ENCODE measurements at places on chromosomes 1 and 21.

- no peak for DNase-seq
These were observed 83.0 kb downstream of the RYR2 start for GRCh38 chr1:237124856-237125462.

- DNase-seq, result no peak
These were observed 19.6 kb downstream of the TMCC2 start for GRCh38 chr1:205247130-205247921.

GRCh38 chr1:79235301-79236002, 228.9 kb upstream of the ADGRL4 start:
- no peak for DNase-seq

- no peak for DNase-seq
These were observed 165.9 kb downstream of the PCBP3 start for GRCh38 chr21:45809421-45809820.

DNA sequence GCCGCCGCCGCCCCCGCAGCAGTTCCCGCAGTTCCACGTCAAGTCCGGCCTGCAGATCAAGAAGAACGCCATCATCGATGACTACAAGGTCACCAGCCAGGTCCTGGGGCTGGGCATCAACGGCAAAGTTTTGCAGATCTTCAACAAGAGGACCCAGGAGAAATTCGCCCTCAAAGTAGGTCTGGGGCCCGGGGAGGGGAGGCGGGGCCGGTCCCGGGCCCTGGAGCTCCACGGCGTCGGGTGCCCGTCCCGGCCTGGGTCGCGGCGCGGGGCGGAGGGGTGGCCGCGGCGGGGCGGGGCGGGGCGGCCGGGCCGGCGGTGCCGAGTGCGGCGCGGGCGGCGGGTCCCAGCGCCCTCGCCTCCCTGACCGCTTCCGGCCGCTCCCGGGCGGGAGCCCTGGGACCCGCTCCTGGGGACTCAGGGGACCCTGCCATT, 646 bp downstream of the MAPKAPK2 start:
- DNase-seq, result no peak

DNA sequence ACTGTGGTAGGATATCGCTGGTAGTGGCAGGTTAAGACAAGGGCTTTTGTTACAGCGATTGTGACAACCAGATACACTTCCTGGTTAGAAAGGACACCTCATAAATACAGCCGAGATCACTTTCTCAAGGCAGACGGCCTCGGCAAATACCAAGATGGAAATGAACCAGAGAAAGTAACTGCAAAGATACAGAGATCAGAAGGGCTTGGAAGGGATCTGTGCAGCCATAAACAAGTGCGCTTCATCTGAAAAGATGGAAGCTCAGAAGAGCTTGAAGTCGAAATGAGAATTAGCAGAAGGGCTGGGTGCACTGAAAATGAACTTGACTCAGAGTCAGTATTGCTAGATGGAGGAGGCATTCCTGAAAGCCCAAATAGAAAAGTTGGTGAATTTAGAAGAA, 7.1 kb downstream of the DHRS3 start:
- DNase-seq, result no peak

- DNase-seq, result peak; percentile 10
These were observed 18.5 kb downstream of the CAMK1G start for GRCh38 chr1:209601809-209602657.

DNA sequence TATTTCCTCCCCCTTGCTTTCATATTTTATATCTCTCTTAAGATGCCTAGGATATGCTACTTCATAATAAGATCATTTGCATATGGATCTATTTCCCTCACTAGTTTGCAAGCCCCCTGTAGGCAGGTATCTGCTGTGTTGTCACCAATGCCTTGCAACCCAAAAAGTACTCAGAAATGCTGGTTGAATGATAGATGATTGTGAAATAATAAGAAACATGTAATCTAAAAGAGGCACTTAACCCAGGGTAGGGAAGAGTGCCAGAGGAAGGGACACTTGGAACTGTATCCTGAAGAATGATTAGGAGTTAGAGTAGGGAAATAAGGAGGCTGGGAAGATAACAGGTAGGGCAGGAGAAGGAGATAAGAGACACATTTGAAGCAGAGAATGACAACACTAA, 12.3 kb downstream of the ATPAF1 start:
- no peak for DNase-seq

GRCh38 chr1:38291906-38292521, 245.4 kb upstream of the POU3F1 start:
- no peak for DNase-seq

DNA sequence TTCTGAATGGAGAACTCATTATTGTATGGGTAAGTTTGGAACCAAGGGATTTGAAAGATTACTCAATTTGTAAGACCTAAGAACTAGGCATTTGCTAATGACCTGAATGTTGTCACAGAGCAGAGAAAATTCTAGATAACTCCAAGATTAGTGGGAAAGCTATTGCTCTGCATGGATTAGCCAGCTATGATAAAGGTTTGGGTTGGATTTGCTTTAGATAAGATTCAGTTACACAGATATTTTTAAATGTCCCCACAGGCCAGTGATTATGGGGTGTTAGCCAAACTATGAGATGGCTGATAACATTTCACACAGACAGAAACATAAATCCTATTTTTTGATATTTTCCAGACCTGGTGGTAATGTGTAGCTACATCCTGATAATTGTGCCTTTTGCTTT, 88.2 kb downstream of the NTPCR start:
- DNase-seq, result no peak

DNA sequence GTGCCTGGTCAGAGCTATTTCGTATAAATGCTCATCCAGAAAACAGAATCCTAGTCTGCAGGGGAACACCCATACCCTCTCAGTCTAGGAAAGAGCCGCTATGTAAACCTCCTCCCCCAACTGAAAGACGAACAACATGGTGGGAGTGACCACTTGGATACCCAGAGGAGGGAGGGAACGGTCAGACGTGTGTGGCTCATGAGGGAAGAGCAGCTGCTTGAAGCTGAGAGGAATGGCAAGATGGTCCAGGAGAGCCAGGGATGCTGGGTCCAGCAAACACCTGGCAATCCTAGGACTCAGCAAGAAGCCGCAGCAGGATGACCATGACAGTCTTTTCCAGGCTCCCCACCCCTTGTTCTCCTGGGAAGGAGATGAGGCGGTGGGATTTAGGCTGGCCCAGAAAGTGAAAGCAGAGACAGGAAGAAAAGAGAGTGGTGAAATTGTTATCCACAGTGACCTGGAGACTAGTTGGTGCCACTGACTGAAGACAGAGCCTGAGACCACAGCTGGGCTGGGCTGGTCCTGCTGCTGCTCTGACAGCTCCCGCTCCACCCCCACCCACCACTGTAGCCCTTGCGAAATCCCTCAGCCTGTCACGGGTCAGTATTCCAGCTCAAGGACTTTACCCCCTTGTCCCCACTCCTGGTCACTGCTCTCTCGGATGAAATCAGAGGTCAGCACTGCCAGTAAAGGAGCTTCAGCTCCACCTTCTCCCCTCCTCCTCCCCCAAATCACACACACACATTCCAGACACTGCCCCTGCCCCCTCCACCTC, 3.6 kb downstream of the CERS2 start:
- no peak for DNase-seq

- no peak for DNase-seq
These were observed 26.6 kb downstream of the AK4 start for GRCh38 chr1:65174585-65174984.

GRCh38 chr1:15150376-15150775, 3.2 kb upstream of the TMEM51 start:
- DNase-seq, result no peak

DNA sequence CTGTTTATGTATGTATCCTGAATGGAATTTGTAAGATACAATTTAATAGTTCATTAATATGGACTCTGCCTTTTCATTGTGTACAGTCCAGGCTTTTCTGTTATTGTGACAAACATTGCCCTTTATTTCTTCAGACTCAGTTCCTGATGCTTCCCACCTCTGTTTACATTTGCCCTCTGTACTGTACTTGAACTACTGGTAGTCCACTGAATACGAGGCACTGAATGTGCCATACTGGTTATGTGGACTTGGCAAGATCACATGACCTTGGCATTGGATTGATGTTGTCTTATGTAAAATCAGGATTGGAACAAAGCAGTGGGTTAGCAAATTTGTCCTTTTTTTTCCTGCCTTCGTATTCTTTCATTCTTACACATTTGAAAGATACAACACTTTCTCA, 27.8 kb downstream of the RALGPS2 start:
- DNase-seq, result no peak

GRCh38 chr21:25457946-25458345, 149.3 kb downstream of the MRPL39 start:
- DNase-seq, result no peak

DNA sequence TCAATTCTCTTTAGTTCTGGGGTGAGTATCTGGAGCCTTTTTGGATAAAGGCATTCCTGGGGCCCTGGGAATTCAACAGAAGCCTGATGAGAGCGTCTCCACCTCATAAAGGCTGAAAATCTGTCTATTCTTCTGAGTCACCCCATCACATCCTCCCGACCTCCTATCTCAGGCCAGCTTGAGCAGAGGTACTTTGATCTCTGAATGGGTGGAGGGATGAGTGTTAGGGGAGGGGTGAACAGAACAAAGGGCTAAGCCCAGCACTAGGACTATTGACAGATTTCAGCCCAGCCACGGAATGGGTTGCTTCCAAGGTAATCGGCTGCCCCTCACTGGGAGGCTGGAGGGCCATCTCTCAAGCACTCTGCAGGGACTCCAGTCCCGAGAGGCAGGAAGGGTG, 2.5 kb upstream of the MYBPH start:
- no peak for DNase-seq

DNA sequence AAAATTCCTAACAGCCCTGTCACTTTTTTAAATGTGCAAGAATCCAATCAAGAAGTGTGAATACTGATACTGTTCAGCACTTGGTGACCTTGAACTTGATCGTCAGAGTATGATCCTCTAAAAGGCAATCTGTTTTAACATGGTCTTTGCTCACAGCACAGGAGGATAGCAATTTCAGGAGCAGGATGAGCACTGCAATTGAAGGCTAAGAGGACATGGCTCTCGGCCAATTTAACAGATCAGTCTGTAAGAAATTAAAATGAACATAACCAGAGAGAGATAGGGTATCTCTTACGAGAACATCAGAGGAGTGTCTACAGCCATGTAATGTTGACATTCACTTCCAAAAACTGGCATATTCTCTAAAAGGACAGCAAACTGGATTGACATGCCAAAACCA, 243.1 kb downstream of the LTN1 start:
- no peak for DNase-seq

GRCh38 chr1:241063276-241063675, 293.7 kb downstream of the RGS7 start:
- DNase-seq, result no peak

DNA sequence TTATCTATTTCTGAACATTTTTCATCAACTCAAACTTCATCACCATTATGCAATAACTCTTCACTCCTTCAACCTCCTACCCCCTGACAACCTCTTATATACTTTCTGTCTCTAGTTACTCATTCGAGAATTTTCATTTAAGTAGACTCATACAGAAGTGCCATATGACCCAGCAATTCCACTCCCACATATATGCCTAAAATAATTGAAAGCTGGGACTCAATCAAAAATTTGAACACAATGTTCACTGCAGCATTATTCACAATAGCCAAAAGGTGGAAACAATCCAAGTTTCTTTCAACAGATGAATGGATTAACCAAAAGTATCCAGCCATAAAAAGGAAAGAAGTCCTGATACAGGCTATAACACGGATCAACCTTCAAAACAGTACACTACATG, 24.1 kb downstream of the COL11A1 start:
- DNase-seq, result no peak

GRCh38 chr1:248807067-248807737, 18.5 kb downstream of the SH3BP5L start:
- DNase-seq, result no peak

GRCh38 chr1:27138368-27138767, 16.6 kb downstream of the SLC9A1 start:
- no peak for DNase-seq

DNA sequence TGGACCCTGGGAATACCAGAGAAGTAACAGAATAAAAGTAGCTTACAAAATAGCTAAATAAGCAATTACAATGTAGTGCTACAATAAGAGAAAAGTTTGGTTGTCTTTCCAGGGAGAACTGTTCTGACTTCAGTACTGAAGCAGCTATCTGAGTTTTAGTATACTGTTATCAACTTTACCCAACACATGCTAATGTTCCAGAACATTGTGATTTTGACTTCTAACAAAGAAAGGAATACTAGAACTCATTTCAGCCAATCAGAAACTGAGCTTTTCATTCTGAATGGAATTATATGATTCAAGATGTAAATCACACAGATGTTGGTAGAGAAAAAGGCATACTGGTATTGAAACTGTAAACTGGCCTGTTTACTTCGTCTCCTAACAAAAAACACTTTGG, at the start of gene C1orf105:
Gene C1orf105, plus strand, starts transcription at position 301 of the 400 bp plus-strand sequence. CDS start 201 bp downstream, outside the sequence.
- no peak for DNase-seq

DNA sequence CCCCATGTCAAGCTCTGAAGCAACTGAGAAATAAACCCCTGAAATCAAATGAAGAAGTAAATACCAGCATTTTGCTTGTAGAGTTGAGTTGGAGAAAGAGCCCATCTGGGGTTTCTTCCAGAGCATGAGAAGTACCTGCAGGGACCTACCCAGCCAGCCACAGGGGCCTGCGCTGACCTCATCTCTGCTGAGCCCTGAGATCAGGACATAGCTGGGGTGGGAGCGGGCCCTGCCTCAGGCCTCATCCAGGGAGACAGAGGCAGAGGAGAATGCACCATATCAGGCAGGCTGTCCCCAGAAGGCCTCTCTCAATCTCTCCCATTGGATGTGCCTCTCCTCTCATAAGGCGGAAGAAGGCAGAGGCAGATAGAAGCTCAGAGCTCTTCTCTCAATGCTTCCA, 27.6 kb downstream of the RUNX1 start:
- no peak for DNase-seq

- DNase-seq, result no peak
These were observed 7.3 kb upstream of the LDLRAP1 start for GRCh38 chr1:25536124-25536523.

GRCh38 chr1:215583185-215583749, 16.2 kb downstream of the KCTD3 start:
- DNase-seq, result no peak

GRCh38 chr1:203584035-203584434, 42.6 kb upstream of the ATP2B4 start:
- DNase-seq, result no peak

DNA sequence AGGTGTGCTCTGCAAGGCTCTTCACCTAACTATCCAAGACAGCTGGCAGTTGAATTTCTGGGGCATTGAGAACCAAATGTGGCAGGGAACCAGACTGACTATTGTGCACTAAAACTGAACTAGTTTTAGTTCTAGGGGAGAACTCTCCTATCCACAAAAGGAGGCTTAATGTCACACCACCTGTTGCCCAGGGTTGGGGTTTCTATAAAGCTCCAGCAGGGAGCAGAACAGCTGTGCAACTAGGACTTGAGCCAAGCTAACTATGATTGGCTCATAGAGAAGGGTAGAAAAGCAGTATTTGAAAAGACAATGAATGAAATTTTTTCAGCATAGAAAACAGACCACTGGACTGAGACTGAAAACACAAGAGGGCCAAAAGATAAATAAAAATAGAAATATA, 53.3 kb upstream of the FGGY start:
- DNase-seq, result no peak

GRCh38 chr21:44305691-44306090, 5.8 kb downstream of the PFKL start:
- DNase-seq, result no peak

Measured in NCI-H2029 (cell line).